ENCODE measurements at places on chromosomes 5 and 9.
A peak's percentile ranks its signal among the peaks of the same experiment; 100 is the strongest.

GRCh38 chr5:80369521-80369920 is 38.3 kb upstream of the ZFYVE16 start:
- no peak for DNase-seq

DNA sequence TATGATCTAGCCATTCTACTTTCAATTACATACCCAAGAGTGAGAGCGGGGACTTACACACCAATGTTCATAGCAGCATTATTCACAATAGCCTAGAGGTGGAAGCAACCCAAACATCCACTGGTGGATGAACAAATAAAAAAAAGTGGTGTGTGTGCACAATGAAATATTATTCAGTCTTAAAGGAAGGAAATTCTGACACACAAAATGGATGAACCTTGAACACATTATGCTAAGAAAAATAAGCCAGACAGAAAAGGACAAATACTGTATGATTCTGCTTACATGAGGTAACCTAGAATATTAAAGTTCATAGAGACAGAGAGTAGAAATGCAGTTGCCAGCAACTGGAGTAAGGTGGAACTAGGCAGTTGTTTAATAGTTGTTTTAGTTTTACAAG is 22.1 kb downstream of the ETF1 start:
- DNase-seq = no peak

GRCh38 chr9:92480986-92481633 is 1.2 kb downstream of the ASPN start:
- DNase-seq = no peak

DNA sequence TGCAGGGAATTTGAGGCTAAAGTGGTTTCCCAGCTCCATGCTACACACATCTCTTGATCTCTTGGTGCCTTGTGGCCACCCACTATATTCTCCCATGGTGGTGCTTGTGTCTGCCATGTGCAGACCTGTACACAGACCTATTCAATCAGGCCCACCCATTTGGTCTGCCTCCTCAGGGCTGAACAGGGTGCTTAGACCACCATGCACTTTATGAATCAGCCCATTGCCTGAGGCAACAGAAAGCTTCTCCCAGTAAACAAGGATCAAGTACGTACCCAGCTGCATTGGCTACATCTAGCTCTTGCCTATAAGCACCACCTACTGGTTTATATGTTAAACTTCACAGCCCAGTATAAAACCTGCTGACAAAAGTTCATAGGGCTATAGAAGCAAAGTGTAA is 664.3 kb upstream of the EDIL3 start:
- DNase-seq = peak; percentile 27

DNA sequence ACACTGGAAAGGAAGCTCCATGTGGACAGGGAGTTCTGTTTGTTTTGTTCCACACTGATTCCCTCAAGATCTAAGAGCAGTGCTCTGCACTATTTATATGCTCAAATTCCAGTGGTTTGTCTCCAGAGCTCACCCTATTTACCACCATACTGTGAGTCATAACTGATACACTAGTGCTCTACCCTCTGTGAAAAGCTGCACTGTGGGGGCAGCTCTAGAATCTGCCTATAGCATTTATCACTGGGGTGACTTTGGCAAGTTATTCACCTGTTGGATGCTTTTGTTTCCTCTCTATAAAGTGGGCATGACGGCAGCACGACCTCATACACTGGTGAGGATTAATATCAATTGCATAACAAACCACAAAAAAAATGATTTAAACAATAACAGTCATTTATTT is 307.8 kb downstream of the NR2F1-AS1 start:
- no peak for DNase-seq

DNA sequence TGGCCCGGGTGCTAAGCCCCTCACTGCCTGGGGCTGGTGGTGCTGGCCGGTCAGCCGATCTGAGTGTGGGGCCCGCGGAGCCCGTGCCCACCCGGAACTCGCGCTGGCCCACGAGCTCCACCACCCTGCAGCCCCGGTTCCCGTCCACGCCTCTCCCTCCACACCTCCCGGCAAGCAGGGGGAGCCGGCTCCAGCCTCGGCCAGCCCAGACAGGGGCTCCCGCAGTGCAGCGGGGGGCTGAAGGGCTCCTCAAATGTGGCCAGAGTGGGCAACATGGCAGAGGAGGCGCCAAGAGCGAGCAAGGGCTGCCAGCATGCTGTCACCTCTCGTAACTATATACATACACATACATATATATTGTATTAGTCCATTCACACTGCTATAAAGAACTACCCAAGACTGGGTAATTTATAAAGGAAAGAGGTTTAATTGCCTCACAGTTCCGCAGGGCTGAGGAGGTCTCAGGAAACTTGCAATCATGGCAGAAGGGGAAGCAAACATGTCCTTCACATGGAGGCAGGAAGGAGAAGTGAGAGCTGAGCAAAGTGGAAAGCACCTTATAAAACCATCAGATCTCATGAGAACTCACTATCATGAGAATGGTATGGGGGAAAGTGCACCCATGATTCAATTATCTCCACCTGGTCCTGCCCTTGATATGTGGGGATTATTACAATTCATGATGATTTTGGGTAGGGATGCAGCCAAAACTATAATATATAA is 56.8 kb downstream of the LIX1 start:
- no peak for DNase-seq

- DNase-seq = no peak
Observed at GRCh38 chr5:59763541-59763940, 130.0 kb downstream of the PDE4D start.

- DNase-seq = no peak
Observed at GRCh38 chr5:15363601-15364000, 136.4 kb upstream of the FBXL7 start.

GRCh38 chr5:173413471-173413982 is 85.3 kb upstream of the STC2 start:
- no peak for DNase-seq

GRCh38 chr5:98455665-98456064 is 317.8 kb upstream of the RGMB start:
- no peak for DNase-seq

GRCh38 chr5:159799701-159800100 is 116.6 kb upstream of the ADRA1B start:
- DNase-seq = no peak

DNA sequence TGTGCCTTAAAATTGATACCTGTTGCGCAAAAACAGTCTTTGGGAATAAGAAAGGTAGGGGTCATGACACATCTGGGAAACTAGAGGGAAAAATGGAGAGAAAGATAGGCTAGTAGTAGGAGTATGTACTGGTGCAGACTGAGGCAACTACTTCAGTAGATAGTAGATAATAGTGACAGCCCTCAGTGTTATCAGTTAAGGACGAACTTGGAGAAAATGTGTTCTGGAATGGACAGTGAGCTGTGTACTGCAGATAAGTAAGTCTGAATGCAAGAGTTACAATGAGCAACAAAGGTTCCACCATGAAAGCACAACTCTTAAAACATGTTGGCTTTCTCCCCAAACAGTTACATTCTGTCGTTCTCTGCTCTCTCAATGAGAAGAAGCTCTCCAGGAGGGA is 6.5 kb upstream of the INSL6 start:
- DNase-seq = no peak

DNA sequence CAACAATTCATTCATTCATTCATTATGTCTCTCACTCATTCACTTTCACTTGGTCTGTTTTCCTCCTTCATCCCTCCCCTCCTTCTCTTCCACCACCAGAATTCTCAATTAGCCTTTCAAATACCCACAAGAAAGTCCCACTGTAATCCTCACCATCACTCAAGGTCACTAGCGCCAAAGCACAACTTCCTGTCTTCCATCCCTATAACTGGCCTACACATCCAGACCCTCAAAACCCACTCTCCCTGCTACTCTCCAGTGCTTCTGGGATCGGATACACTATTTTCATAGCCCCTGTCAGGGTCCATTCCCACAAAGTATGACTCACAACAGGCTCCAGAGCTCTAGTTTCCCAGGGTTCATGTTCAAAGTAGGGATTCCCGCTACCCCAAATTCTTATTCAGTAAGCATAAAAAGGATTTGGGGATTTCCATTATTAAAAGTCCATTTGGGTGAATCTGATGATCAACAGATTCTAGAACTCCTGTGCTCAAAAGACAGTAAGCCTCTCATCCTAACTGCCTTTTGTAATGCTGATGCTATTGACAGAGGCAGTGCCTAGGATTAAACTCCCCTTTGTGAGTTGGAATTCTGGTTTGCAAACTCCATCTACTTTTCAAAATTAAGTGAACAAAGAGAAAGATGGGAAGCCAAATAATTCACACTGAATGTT is 250.9 kb downstream of the SEMA5A start:
- DNase-seq = no peak

- DNase-seq = no peak
Observed at GRCh38 chr9:2299156-2299842, 284.2 kb downstream of the SMARCA2 start.

GRCh38 chr5:136025900-136026299 is 2.9 kb upstream of the TGFBI start:
- no peak for DNase-seq

DNA sequence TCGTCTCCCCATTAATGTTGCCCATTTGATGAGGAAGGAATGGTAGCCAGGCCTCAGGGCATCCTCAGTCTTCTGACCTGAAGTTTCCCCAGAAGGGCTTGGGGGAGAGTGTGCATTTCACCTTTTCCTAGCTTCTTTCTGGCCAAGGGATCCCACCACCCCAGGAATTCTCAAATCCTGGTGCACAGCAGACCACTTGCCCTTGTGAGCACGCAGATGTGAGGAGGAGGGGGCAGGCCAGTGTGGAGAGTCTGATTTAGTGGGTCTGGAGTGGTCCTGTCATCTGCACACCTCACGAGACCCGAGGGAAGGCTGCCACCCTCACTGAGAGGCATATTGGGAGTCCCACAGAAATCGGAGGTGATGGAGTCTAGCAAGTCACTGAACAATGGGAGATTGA is 64.3 kb downstream of the CXXC5 start:
- no peak for DNase-seq

- DNase-seq = no peak
Observed at GRCh38 chr5:151615431-151615830, 24.3 kb upstream of the FAT2 start.

GRCh38 chr9:81427870-81428269 is 261.5 kb downstream of the TLE1 start:
- DNase-seq = no peak

DNA sequence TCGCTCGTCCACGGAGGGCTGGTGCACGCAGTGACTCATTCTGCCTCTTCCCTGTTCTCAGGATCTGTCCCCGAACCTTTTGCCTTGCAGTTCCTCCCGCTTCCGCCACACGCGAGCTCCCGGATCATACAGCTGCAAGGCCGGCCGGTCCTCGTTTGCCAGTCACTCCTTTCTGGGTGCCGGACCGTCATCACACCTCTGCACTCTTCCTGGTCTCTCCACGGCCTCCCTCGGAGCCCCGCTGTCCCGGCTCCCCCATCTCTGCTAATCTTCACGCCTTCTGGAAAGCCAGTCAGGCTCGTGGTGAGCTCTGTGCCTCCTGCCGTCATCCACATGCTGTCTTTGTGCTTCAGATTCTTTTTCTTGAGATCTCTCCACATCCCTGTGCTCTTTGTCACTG is 91.8 kb downstream of the STX17 start:
- DNase-seq = no peak

- no peak for DNase-seq
Observed at GRCh38 chr9:87300915-87301314, 196.8 kb upstream of the DAPK1 start.

GRCh38 chr9:100819980-100820379 is 208.5 kb upstream of the PLPPR1 start:
- no peak for DNase-seq

DNA sequence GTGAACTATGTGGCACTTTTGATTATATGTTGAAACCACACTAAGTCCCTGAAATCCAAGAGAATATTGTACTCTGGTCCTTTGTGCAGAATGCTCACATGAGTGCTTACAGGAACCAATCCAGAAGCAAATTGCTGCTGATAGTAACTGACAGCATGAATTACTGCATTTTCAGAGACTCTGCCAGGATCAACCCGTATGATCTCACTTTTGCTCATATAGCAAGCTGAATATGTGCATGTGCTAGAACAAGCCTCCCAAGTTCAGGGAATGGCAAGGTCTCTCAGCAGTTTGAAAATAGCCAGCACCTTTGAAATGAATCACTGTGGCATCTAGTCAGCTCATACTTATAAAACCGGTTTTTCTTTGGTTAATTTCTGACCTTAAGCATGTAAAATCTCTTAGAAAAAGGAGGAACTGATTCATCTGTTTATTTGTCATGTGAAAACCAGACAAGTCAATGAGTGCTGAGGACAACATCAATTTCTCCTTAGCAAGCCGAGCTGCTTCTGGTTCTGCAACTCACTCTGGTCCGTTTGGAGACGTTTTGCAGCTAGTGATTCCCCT is 215.7 kb upstream of the ELL2 start:
- DNase-seq = no peak

GRCh38 chr5:88662846-88663245 is 220.1 kb downstream of the MEF2C start:
- DNase-seq = no peak

GRCh38 chr5:368183-369084 is 46.9 kb downstream of the AHRR start:
- DNase-seq = no peak

- no peak for DNase-seq
Observed at GRCh38 chr5:9265441-9266287, 280.2 kb downstream of the SEMA5A start.

- DNase-seq = no peak
Observed at GRCh38 chr5:476102-476813, 33.3 kb downstream of the EXOC3 start.

GRCh38 chr5:174045470-174046025 is at the start of gene NSG2:
TSS of gene NSG2 (plus strand) at chr5:174045706. CDS start at chr5:174046756, 1,050 bp downstream.
- peak; percentile 96 for DNase-seq

GRCh38 chr9:18976709-18977531 is 56.1 kb downstream of the SAXO1 start:
- DNase-seq = peak; percentile 11

DNA sequence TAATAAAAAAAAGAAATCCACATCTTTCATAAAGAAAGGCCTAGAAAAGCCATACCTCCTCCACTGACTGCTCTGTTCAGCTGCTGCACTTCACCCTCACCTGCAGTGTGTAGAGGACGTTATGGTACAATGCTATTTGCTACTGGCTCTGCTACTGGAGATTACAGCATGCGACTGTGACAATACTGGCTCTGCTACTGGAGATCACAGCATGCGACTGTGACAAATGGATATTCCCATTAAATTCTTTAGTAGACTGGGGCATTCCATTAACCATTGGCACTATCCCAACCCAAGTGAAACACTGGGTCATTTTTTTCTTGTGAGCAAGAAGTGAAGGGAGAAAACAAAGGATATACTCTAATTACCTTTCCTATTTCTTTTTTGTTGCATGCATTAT is 1063.5 kb upstream of the DMAC1 start:
- no peak for DNase-seq

- no peak for DNase-seq
Observed at GRCh38 chr5:133639850-133640528, 27.6 kb upstream of the FSTL4 start.

DNA sequence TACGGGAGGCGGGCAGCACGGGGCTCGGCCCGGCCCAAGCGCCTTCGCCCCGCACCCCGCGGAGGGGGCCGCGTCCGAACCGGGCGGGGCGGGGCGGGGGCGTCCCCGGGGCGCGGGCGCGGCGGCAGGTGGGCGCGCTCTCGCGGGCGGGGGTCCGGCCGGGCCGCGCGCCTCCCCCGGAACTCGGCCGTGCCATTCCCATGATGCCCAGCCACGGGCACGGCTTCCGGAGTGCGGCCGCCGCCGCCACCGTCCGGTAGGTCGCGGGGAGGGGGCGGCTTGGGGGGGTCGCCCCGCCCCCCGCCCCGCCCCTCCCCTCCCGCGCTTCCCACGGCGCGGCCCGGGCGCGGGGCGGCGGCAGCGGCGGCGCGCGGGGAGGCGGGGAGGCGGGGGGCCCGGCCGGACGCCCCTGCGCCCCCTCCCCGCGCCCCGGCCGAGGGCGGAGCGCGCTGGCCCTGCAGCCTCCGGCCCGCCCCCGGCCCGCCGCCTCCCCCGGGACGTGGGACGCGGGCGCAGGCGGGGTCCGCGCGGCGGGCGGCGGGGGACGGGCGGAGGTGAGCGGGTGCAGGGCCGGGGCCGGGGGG is at the start of gene PPP1R26:
Gene PPP1R26, plus strand, starts transcription at position 314 of the 584 bp plus-strand sequence. CDS start 4,729 bp downstream, outside the sequence.
- peak; percentile 43 for DNase-seq

Data from MM.1S (cell line).